ENCODE measurements at places on chromosomes 16 and 17.

- no peak for DNase-seq
These were observed 666 bp upstream of the METTL9 start for GRCh38 chr16:21598701-21599121.

- no peak for DNase-seq
These were observed 11.4 kb upstream of the PLK1 start for GRCh38 chr16:23667355-23667659.

GRCh38 chr17:64020056-64020766, at the start of gene ICAM2:
ICAM2 (minus strand) TSS chr17:64020633; CDS start chr17:64006691, 13,942 bp downstream.
- no peak for DNase-seq

GRCh38 chr17:45229681-45230409, 8.2 kb downstream of the FMNL1 start:
- no peak for DNase-seq

DNA sequence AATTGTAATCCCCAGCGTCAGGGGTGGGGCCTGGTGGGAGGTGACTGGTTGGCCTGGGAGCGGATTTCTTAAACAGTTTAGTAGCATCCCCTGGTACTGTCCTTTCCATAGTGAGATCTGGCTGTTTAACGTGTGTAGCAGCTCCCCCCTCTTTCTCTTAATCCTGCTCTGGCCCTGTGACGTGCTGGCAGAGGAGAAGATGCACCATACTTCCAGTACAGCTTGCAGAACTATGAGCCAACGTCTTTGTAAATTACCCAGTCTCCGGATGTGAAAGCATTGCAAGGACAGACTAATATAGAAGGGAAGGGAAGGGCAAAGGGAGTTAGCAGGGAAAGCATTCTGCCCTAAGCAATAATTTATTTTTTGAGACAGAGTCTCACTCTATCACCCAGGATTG, 83.9 kb downstream of the RMI2 start:
- DNase-seq = no peak

DNA sequence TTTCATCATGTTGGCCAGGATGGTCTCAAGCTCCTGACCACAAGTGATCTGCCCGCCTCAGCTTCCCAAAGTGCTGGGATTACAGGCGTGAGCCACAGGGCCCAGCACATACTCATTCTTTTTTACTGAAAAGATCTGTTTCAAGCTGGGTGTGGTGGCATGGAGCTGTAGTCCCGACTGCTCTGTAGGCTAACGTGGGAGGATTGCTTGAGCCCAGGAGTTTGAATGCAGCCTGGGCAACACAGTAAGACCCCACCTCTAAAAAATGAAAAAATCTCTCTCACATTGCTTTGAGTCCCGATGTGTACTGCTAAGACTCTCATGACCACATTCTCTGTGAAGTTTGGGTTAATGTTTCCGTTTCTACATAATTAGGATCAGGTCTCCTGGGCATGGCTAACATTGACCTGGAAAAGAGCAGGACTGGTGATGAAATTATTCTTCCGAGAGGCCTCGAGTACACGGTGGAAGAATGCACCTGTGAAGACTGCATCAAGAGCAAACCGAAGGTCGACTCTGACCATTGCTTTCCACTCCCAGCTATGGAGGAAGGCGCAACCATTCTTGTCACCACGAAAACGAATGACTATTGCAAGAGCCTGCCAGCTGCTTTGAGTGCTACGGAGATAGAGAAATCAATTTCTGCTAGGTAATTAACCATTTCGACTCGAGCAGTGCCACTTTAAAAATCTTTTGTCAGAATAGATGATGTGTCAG, 2.3 kb downstream of the TNFRSF17 start:
- DNase-seq = no peak

- no peak for DNase-seq
These were observed 451.5 kb downstream of the TOX3 start for GRCh38 chr16:52095471-52095870.

- DNase-seq = no peak
These were observed 120.5 kb downstream of the ZFHX3 start for GRCh38 chr16:72927199-72928089.

- DNase-seq = no peak
These were observed 56.8 kb downstream of the HIC1 start for GRCh38 chr17:2111691-2112090.

GRCh38 chr16:46889942-46890300, 5.8 kb downstream of the GPT2 start:
- DNase-seq = no peak

GRCh38 chr16:83420206-83420760, 387.5 kb upstream of the HSBP1 start:
- peak; percentile 22 for DNase-seq

GRCh38 chr16:86590501-86591144, 12.3 kb downstream of the FOXL1 start:
- DNase-seq = no peak

DNA sequence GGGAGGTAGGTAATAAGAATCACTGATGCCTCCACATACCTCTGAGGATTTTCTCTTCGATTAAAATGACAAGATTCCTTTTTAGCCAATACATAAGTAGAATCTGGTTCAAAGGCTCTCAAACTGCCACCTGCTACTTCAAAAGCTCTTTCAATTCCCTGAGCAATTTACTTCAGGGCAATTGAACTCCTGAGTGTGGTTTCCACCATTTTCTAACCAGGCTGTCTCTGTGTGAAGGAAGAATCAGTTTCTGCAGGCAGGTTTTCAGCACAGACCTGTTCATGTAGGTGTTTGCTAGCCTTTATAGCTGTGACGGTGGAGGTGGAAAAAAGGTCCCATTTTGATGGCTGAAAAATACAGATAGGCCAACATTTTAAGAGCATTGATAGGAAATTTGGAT, 18.2 kb upstream of the HS3ST3B1 start:
- no peak for DNase-seq

DNA sequence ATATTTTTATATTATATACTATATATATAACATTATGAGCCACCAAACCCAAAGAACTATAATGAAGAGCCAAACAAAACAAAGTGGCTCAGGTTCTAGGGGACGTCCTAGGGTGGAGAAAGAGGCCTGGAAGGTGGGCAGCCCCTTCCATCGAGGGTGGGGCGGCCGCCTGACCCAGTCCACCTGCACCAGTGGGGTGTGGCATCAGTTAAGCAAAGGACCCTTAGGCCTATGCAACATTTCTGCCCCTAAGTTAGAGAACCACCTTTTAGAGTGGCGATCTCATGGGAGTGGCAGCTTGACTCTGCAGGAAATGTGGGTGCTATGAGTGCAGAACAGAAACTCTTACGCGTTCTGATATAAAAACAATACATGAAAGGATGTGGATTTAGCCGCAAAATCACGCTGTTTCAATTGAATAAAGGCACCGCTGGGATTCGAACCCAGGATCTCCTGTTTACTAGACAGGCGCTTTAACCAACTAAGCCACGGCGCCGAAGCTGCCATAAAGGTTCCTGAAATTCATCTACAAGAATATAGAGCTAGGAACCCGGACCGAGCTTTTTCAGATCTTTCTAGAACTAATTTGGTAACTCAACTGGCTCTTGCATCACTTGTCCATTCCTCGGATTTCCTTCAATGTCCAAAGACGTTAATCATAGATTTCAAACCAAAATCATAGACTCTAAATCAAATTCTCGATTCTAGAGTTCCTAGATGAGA, 15.6 kb upstream of the AURKB start:
- DNase-seq = peak; percentile 70

GRCh38 chr17:32498391-32498790, 11.6 kb downstream of the CDK5R1 start:
- DNase-seq = no peak

DNA sequence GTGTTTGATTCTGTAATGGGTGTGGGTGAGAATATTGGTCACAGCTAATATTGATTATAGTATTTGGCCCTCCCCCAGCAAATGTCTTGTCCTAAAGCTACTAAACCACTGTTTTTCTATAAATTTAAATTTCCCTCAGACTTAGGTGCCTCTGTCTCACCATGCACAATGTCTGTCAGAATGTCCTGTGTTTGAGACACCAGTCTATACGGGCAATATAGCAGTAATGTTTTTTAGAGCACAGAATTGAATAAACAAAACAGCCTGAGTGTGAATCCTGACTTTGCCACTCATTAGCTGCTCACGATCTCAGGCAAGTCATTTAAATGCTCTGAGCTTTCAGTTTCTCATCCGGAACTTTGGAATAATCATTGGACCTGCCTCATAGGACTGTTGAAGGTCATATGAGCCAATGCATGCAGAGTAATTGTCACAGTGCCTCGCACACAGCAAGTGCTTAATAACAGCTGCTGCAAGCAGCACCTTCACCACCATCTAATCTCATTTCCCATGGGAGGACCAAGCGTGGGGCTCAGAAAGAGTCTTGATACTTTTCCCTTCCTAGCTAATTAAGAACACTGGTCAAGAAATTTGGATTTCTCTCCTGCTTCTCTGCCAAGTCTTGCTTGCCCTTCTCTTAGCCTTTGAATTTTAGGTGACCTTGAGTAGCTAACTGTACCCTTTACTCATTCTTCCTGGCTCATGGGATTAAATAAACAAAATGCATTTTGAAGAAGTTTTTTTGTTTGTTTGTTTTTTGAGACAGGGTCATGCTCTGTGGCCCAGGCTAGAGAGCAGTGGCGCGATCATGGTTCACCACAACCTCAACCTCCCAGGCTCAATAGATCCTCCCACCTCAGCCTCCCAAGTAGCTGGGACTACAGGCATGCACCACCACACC, 9.8 kb downstream of the HLF start:
- no peak for DNase-seq

- no peak for DNase-seq
These were observed 231.9 kb downstream of the SEC14L1 start for GRCh38 chr17:77372444-77373298.

- no peak for DNase-seq
These were observed 9.2 kb upstream of the NF1 start for GRCh38 chr17:31085563-31085962.

GRCh38 chr16:78129349-78129748, 29.9 kb downstream of the WWOX start:
- DNase-seq = no peak

- no peak for DNase-seq
These were observed 122.3 kb downstream of the ZFHX3 start for GRCh38 chr16:72925631-72925979.

GRCh38 chr16:15970202-15970601, 20.8 kb downstream of the ABCC1 start:
- no peak for DNase-seq

DNA sequence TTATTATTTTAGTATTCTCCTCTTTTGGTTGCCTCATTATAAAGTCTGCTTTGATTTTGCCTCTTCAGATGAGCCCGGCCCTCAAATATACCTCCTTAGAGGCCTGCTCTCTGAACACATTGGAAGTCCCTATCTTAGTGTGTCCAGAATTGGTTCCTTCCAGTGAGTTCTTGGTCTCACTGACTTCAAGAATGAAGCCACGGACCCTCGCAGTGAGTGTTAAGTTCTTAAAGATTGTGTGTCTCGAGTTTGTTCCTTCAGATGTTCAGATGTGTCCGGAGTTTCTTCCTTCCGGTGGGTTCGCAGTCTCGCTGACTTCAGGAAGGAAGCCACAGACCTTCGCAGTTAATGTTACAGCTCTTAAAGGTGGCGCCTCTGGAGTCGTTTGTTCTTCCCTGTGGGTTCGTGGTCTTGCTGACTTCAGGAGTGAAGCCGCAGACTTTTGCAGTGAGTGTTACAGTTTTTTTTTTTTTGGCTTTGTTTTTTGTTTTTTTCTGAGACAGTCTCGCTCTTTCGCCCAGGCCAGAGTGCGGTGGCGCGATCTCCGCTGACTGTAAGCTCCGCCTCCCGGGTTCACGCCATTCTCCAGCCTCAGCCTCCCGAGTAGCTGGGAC, 45.8 kb upstream of the NOS2 start:
- no peak for DNase-seq

DNA sequence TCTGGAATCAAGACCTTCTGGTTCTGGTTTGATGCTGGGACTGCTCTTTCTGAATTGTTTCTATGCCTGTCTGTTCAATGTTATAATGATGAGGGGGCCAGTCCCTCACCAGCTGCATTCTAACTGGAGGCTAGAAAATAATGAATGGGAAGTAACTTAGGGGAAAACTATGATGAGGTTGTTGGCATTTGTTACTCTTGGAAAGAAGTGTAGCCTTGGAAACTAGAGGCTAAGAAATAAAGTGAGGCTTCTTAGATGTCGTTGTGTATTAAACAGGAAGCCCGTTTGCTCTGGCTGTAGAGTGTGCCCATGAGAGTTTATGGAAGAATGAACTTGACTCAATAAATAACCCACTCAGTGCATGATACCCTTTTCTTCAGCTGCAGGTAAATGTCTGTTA, 140.8 kb downstream of the PRKCA start:
- no peak for DNase-seq

- no peak for DNase-seq
These were observed 4.5 kb upstream of the SNX20 start for GRCh38 chr16:50685462-50686063.

- DNase-seq = no peak
These were observed 667.4 kb upstream of the SALL1 start for GRCh38 chr16:51818342-51818944.

DNA sequence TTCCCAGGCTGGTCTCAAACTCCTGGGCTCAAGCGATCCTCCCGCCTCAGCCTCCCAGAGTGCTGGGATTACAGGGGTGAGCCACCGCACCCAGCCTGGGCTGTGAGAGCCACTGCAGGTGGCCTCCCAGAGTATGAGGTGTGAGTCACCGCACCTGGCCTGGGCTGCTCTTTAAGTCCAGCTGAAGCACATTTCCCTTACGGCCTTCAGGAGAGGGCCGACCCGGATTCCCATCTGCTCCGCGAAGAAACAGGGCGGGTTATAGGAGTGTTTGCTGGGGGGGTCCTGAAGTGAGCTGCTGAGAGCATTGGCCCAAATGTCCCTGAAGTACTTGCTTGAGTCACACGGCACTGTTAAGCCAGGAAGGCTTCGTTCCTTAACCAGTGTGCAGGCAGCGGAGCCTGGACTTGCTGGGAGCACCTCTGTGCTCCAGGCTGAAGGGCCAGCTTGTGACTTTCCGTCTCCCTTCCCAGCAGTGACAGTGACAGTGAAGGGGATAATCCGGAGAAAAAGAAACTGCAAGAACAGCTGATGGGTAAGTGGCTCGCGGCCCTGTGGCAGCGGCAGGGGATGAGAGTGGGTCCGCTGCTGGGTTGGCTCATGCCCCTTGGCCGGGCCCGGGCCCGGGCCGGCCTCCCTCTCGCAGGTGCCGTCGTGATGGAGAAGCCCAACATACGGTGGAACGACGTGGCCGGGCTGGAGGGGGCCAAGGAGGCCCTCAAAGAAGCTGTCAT, 7.2 kb downstream of the VPS4A start:
- no peak for DNase-seq

DNA sequence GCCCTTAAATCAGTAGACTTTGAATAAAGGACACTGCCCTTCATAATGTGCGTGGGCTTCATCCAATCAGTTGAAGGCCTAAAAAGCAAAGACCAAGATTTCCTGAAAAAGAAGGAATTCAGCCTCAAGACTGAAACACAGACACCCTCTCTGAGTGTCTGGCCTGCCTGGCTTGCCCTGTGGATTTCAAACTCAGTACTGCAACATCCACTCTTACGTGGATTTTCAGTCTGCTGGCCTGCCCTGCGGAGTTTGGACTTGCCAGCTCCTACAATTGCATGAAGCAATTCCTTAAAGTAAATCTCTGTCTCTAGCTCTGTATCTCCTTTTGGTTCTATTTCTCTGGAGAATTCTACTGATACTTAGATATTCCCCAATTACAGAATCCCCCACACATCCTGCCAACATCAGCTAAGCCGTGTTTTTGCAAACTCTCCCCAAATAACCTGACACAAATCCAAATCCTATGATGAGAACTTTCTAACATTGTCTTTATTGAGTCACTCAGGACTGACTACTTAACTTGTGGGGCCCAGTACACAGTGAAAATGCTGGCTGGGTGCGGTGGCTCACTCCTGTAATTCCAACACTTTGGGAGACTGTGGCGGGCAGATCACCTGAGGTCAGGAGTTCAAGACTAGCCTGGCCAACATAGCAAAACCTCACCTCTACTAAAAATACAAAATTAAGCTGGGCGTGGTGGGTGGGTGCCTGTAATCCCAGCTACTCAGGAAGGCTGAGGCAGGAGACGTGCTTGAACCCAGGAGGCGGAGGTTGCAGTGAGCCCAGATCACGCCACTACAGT, 7.2 kb upstream of the TNFRSF17 start:
- DNase-seq = no peak

All from glomerular endothelial cell (primary cell).